ENCODE measurements at places on chromosomes 16 and 17. TPM values are rescaled to one million over a fixed set of nuclear protein-coding genes. Genes with fewer than 3 reads are reported as not detected.

GRCh38 chr17:81033535-81034167, 1.3 kb upstream of the BAIAP2 start:
- DNase-seq, result no peak

- DNase-seq, result no peak
Observed at GRCh38 chr16:20611350-20611902, 35.3 kb upstream of the ACSM2B start.

Gene CD79B
- total RNA-seq, result 1.6 TPM

DNA sequence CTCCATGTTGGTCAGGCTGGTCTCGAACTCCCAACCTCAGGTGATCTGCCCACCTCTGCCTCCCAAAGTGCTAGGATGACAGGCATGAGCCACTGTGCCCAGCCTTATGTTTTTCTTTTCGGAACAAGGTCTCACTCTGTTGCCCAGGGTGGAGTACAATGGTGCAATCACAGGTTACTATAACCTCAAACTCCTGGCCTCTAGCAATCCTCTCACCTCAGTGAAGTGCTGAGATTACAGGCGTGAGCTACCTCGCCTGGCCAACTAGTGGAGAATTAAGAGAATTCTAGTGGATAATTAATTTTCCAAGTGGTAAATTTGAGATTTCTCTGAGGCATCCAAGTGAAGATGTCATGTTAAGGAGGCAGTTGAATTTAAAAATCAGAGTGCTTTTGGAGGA, 2.9 kb upstream of the FBXO47 start:
- no peak for DNase-seq

GRCh38 chr16:77745972-77746371, 23.7 kb downstream of the NUDT7 start:
- DNase-seq, result no peak

- DNase-seq, result no peak
Observed at GRCh38 chr17:49727380-49727779, 19.6 kb upstream of the SLC35B1 start.

DNA sequence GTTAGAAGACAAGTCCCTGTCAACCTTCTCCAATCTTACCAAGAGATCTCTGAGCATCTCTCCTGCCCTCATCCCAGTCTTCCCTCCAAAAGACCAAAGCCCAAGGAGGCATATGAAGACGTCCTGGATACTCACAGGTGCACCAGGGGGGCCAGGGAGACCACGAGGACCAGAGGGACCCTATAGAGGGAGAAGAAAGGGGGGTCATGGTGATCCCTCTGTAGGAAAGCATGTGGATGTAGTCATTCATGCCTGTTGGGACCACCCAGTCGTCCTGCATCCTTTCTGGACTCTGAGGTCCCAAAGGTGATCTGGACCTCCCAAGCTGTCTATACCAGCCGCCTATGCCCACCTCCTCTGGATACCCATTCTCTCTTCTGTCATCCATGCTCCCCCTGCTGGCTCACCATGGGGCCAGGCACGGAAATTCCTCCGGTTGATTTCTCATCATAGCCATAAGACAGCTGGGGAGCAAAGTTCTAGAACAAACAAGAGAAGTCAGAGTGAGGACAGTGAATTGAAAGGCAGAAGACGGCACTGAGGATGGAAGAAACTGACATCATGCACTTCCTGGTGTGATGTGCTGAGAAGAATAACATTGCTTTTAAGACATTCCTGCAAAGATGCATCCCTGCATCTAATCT, 3.3 kb downstream of the COL1A1 start:
- DNase-seq, result peak; percentile 70

DNA sequence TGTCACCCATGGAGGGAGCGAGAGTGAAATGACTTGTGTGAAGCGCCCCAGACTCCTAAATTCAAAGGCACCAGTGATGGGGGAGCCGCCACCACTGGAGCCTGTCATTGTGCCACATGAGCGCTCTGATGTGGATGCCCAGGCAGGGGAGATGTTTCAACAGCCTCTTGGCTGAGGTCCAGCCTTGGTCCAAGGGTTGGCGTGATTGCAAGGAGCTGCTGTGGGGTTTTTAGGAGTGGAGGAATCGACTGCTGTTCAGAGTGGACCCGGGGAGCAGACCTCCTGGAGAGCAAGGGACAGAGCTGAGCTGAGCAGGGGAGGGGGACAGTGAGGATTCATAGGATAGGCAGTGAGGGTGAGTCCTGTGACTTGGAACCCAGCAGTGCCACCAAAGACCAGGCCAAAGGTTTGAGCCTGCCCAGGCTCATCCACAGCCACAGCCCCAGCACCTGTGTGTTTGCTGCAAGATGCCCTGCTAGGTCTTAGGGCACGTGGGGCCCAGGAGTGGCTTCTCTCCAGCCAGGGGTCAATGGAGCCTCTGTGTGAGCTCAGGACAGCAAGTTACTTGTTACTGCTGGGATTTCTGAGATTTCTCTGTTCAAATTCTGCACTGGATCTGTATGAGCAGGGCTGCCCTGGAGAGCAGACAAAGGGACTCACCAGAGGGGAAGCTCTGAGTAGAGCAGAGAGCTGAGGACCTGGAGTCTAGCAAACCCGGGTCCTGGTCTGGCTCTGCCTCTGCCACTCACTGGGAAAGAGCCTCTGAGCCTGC, 20.3 kb downstream of the RHBDL3 start:
- DNase-seq, result no peak

Gene CHST6
- 6.2 TPM for total RNA-seq

DNA sequence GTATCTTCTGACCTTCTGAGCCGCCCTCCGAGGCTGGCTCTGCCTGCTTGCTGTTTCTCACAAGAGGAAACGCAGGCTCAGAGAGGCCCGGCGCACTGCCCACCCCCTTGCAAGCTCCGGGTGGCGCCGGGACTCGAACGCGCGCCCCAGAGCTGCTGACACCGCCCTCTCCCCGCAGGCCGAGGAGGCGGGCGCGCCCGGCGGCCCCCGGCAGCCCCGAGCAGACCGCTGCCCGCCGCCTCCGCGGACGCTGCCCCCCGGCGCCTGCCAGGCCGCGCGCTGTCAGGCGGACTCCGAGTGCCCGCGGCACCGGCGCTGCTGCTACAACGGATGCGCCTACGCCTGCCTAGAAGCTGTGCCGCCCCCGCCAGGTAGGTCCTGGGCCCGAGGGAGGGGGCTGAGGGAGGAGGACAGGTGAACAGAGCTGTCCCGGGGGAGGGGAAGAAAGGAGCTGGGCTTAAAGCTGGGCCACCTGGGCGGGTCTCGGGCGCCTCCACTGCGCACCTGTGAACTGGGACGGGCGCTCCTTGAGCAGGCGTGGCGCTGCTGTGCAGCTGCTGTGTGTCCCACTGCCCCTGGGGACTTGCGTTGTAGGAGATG, 18.2 kb downstream of the WFDC1 start:
- DNase-seq, result peak; percentile 66

- no peak for DNase-seq
Observed at GRCh38 chr17:55395803-55396505, 25.7 kb downstream of the MMD start.

DNA sequence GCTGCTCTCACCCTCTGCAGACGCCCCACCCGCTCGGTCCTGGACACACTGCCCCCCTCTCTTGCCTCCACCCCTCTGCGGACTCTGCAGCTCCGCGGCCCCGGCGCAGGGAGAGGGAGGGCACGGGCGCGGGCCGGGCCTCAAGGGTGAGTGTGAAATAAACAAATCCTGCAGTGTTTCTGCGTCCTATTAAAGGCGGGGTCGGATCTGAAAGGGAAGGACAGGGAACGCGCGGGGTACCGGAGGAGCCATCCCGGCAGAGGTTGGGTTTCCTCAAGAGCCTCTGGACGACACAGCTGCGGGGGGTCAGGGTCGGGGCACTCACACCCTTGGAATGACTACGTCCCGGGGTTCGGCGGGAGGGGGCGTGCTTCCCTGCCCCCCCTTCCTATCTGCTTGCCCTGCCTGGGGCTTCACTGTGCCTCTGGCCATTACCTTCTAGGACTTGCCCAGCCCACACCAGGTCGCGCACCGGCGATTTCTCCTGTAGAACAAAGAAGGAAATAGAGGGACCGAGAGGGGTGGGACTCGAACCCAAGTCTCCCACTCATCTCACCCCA, 466 bp upstream of the HSF4 start:
- peak; percentile 48 for DNase-seq
